ENCODE measurements at places on chromosomes 12 and 14.
A peak's percentile ranks its signal among the peaks of the same experiment; 100 is the strongest.

DNA sequence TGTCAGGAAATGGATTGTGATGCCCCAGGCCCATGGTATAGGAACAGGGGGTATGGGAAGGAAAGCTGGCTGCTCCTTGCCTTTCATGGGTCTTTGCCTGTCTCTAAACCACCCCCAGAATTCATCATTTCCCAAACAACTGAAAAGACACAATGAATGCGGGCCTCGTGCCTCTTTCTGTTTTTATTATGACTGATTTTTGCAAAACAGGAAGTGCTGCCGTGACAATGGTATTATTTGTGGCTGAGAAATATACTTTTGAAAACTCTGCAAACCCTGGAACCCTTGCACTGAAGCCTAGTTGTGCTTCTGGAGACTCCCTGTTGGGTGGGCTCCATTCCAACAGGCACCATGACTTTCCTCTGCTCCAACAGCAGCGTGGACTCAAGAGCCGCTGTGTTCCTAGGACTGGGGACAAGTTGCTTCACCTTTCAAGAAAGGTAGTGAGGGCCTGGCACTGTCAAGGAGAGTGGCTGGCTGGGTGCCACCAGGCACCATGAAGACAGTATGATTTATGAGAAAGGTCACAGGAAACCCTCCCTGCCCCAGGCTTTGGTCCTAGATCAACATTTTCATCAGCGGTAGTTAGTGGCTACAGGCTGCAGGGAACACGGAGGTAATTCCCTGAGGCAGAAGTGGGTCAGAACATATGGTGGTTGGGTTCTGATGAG lies 4.8 kb upstream of the DGLUCY start:
- peak; percentile 85 for DNase-seq

DNA sequence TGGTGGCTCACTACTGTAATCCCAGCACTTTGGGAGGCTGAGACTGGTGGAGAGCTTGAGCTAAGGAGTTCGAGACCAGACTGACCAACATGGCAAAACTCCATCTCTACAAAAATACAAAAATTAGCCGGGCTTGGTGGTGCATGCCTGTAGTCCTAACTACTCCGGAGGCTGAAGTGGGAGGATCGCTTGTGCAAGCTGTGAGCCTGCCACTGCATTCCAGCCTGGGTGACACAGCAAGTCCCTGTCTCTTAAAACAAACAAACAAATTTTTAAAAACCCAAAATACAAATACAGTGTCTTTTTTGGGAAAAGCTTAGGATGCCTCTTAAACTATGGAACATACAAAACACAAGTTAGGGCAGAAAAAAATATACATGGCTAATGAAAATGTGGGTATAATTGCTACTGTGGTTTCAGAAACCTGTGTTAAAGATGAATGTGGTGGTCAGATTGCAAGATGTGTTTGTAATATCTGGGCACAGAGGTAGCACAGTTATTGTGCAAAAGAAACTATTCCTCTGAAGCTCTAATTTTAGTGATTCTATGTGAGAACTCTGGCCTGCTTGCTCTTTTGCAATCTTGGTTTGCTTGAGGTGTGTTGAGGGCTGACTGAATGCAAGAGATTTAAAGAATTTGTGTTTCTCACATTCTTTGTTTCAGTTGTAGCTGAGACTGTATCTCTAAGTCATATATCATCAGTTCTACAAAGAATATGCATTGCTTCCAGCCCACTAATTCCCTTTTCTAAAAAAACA lies 3.9 kb upstream of the HSPA2 start:
- no peak for DNase-seq

- DNase-seq, result no peak
Measured at GRCh38 chr14:79293482-79294177, 917.7 kb downstream of the DIO2 start.

DNA sequence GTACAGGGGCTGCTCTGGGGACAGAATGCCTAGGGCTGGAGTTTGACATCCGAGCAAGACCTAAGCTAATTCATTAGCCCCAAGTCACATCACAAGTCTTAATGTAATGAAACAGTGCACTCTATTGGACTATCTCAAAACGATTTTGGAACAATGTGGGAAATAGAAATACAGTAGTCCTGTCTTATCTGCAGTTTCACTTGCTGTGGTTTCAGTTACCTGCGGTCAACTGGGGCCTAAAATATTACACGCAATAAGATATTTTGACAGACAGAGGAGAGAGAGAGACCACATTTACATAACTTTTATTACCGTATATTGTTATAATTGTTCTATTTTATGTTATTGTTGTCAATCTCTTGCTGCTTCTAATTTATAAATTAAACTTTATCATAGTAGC lies 21.1 kb downstream of the MOAP1 start:
- DNase-seq, result no peak

DNA sequence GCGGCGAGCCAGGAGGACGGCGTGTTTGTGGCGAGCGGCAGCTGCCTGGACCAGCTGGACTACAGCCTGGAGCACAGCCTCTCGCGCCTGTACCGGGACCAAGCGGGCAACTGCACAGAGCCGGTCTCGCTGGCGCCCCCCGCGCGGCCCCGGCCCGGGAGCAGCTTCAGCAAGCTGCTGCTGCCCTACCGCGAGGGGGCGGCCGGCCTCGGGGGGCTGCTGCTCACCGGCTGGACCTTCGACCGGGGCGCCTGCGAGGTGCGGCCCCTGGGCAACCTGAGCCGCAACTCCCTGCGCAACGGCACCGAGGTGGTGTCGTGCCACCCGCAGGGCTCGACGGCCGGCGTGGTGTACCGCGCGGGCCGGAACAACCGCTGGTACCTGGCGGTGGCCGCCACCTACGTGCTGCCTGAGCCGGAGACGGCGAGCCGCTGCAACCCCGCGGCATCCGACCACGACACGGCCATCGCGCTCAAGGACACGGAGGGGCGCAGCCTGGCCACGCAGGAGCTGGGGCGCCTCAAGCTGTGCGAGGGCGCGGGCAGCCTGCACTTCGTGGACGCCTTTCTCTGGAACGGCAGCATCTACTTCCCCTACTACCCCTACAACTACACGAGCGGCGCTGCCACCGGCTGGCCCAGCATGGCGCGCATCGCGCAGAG lies 873 bp downstream of the PLXNC1 start:
- no peak for DNase-seq

DNA sequence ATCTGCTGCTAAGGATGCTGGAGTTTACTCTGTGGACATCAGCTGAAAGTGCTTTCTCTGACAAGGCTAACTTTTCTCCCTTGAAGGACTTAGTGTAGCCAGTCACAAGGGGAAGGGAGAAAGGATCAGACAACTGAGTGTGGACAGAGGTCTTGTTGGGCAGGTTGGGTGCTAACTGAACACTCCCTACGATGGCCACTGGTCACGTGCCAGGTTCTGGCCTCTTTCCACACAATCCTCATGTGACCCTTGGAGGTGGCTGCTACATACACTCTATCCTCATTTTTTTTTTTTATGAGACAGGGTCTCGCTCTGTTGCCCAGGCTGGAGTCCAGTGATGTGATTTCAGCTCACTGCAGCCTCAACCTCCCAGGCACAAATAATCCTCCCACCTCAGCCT lies 39.7 kb downstream of the FOXN4 start:
- no peak for DNase-seq

- DNase-seq, result no peak
Measured at GRCh38 chr12:44819884-44820283, 56.2 kb downstream of the NELL2 start.

GRCh38 chr14:89372512-89372883 lies 44.5 kb downstream of the FOXN3 start:
- DNase-seq, result no peak

DNA sequence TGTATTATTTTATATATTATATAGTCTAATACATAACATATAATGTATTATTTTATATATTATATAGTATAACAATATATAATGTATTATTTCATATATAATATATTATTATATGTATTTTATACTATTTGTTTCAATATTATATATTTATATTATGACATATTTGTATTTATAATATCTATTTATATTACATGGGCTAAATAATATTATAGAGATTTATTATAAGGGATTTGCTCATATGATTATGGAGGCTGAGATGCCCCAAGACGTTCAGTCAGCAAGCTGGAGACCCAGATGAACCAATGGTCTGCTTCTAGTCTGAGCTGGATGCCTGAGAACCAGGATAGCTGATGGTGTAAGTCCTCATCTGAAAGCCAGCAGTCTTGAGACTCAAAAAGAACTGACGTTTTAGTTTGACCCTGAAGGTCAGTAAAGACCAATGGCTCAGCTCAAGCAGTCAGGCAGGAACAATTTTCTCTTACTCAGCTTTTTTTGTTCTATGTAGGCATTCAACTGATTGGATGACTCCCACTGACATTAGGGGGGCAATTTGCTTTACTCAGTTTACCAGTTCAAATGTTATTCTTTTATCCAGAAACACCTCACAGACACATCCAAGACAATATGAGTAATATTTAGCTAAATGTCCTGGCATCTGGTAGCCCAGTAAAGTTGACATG lies 130.4 kb downstream of the FLRT2 start:
- no peak for DNase-seq

DNA sequence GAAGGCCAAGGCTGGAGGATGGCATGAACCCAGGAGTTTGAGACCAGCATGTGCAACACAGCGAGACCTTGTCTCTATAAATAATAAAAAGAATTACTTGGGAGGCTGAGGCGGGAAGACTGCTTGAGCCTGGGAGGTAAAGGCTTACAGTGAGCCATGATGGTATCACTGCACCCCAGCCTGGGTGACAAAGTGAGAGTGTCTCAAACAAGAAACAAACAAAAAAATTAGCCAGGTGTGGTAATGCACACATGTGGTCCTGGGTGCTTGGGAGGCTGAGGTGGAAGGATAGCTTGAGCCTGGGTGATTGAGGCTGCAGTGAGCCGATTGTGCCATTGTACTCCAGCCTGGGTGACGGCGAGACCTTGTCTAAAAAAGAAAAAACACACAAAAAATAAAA lies 1.7 kb upstream of the GPRC5A start:
- DNase-seq, result no peak

- DNase-seq, result no peak
Measured at GRCh38 chr14:33655421-33655820, 295.5 kb downstream of the EGLN3 start.

DNA sequence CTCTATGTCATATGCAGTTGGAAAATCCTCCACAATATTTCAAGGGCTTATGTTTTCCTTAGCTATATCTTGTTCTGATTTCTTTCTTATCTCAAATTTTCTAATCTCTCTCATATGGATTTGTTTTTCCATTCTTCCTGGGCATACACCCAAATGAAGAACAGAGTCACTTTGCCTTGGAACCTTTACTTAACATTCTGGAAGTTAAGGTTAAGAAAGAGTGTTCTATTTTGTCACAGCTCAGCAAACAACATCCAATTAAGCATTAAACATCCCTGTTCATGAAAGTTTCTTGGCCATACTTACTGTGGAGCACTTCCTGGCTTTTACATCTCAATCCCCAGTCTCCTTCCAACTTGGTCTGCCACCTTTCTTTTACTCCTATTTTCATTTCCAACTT lies 5.3 kb downstream of the NAV3 start:
- DNase-seq, result no peak

GRCh38 chr12:59595883-59596540 lies at the start of gene SLC16A7:
Gene SLC16A7 (plus strand): TSS chr12:59596029. CDS start chr12:59704802, 108,773 bp downstream.
- peak; percentile 72 for DNase-seq

DNA sequence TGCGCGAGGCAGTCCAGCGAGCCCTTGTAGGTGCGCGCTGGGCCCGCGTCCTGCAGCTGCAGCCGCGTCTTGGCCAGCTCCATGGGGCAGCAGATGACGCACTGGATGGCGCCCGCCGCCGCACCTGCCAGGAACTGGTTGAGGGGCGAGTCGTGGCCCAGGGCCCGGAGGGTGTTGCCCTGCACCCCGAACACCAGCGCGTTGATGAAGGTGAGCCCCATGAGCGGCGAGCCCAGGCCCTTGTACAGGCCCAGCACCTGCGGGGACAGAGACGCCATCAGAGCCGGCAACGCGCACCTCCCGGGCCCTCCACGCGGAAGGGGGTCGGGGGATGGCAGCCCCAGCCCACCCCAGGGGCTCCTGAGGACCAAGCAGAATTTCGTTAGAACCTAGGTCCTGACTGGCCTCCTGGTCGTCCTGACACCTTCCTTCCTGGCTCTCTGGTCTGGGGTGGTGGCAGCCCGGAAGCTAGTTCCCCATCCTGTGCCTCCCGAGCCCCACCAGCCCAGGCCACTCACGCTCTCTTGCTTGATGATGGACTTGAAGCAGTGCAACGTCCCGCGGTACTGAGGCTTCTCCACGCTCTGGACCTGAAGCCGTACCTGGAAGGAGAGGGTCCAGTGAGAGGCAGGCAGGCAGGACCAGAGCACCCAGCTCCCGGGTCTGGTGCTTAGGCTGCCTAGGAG lies 13.3 kb downstream of the SLC25A29 start:
- no peak for DNase-seq

DNA sequence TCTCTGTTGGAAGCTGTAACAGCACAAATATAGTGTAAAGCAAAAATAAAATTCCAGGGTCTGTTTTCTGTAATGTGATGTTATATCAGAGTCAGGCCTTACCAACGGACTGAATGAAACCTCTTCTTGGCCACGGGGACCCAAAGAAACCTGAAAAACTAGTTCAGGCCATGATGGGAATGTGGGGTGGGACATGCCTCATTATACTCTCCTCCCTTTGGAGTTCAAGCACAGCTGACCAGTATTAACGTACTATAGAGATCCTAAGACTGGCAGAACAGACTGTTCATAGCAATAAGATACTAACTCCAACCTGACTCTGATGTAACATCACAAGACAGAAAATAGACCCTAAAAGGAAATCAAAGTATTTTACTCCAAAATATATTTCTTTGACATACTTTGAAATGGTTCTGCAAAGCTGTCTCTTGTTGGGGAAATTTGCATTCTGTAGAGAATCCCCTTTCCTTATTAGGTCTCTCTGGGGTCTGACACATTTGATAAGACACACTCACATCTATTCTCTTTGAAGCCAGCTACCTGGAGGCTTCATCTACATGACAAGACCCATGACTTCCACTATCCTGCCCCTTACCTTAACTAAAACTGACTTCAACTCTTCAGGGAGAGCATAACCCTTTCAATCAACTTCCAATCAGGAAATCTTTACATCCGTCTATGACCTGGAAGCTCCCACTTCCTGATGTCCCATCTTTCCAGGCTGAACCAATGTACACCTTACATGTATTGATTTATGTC lies 444.6 kb downstream of the SOX5 start:
- no peak for DNase-seq

GRCh38 chr12:47819138-47819895 lies 386 bp downstream of the HDAC7 start:
- DNase-seq, result peak; percentile 53

GRCh38 chr14:85112762-85113161 lies 417.2 kb upstream of the FLRT2 start:
- DNase-seq, result no peak

- no peak for DNase-seq
Measured at GRCh38 chr14:66541627-66542026, 33.7 kb downstream of the GPHN start.

GRCh38 chr12:1644534-1645438 lies 15.8 kb downstream of the WNT5B start:
- DNase-seq, result peak; percentile 76

GRCh38 chr14:69643430-69644200 lies 32.2 kb downstream of the SUSD6 start:
- DNase-seq, result peak; percentile 79

GRCh38 chr12:132429946-132430643 lies 59.9 kb upstream of the FBRSL1 start:
- DNase-seq, result no peak
